ENCODE measurements at places on chromosomes 6 and 20.
A peak's percentile ranks its signal among the peaks of the same experiment; 100 is the strongest.

- no peak for DNase-seq
Observed at GRCh38 chr6:24054388-24054787, 71.6 kb upstream of the NRSN1 start.

- DNase-seq = no peak
Observed at GRCh38 chr6:96755096-96755495, 82.2 kb downstream of the GPR63 start.

- DNase-seq = no peak
Observed at GRCh38 chr6:161215193-161215592, 58.7 kb downstream of the AGPAT4 start.

- no peak for DNase-seq
Observed at GRCh38 chr20:40991181-40991889, 37.3 kb upstream of the TOP1 start.

DNA sequence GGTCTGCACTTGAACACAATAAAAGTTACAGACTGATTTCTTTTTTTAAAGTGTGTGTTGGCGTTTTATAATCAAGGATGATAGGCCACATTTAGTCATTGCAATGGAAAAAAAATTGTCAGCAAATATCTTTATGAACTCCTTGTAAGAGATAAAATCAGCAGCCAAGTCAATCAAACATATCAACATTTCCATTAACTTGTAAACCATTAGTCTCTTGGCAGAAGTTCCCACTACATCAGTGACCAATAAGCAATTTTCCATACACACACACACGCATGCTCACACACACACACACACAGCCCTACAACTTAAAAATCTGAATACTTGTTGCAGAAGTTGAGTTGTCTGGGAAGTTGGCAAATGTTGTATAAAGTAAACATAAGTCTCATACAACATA lies 315.9 kb upstream of the KCNQ5 start:
- no peak for DNase-seq

DNA sequence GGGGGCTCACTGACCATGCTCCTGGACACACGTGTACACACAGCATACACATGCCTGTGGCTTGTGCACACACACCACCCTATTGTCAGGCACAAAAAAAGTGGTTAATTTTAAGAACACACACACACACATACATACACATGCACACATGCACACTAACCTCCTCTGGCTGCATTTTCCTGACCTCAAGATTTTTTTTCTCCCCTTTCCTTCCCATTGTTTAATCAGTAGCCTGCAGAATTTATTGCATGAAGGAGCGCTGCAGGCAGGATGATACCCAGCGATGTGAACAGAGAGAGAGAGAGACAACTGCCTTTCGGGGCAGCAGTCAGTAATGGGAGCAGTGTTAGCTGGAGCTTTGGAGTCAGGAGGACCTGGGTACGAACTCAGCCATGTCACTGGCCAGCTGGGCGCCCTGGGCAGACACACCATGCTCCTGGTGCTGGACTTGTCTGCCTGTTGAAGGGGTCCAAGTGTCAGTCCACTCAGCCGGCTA lies 990 bp upstream of the TRAF3IP2 start:
- no peak for DNase-seq

GRCh38 chr6:162217811-162218493 lies 509.6 kb downstream of the PRKN start:
- no peak for DNase-seq

DNA sequence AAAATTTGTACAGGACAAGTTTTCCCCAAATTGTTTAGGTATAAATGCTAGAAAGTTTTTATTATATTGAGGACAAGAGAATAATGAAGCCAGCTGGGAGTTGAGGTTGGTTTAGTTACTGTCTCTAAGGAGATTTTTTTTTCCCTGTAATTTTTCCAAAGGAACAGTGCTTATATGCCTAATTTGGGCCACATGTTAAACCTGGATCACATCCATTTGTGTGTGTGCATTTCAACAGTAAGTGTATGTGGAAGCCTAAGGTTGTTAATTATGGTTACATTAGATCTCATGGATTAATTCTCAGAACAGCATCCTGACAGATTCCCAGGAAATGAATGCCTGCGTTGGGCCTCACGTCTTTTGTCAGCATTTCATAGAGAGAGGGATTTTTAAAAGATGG lies 4.5 kb downstream of the IGF2R start:
- no peak for DNase-seq

DNA sequence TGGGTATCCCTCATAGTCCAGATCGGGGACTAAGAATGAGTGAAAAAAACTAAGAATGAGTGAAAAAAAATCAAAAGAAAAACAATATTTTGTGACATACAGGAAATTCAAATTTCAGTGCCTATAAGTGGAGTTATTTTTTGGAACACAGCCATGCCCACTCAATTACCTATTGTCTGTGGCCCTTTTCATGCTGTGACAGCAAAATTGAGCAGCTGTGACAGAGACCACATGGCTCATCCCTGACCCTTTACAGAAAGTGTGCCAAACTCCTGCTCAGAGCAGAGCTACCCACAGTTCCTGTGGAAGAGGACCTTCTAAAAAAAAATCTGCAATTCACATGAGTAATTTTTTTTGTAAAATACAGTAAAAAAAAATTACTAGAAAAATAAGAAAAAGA lies 1.4 kb downstream of the NCR2 start:
- DNase-seq = no peak

DNA sequence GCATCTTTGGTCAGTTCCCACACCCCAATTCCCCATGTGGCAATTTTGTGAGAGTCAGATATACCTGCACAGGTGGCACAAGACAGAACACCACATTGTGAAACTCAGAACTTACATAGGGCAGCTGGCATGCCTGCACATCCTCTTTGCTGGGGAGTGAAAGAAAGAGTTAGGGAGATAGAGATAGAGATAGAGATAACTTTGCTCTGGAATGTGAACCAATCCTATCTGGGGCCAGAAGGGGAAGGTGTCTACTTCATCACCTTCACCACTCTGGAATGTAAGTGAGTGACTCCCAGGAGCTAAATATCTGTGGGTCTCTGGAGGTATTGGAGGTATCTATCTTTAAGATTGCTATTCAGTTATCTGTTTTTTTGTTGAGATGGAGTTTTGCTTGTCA lies 289.2 kb downstream of the OGFRL1 start:
- DNase-seq = no peak

DNA sequence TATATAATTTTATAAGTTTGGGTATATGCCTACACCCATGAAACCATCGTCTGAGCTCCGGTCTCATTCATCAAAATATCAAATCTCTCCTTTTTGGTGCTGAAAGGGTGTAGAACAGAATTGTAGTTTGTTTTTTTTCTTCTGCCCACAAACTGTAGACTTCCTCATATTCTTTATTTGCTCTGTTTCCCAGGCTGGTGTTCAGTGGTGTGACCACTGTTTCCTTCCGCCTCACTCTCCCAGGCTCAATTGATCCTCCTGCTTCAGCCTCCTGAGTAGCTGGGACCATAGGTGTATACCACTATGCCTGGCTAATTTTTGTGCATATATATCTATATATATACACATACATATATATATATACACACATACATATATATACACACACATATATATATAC lies 139.6 kb upstream of the HCRTR2 start:
- no peak for DNase-seq

DNA sequence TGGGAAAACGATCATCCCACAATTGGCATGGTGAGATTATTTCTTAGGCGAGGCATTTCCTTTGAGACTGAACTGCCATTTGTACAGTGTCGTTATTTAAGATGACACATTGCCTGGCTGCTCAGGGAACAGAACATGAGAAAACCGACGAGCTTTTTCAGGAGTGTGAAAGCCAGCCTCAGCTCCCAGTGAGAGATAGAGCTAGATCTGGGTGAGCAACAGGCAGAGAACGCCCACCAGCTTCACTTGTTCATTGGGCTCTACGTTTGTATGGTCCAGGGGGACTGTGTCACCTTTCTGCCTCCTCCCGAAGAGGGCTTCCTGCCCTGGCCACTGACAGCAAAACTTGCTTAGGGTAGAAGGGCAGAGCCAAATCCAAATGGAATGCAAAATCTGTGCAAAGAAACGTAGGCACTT lies 378.1 kb downstream of the RNGTT start:
- DNase-seq = no peak

- no peak for DNase-seq
Observed at GRCh38 chr6:81381382-81381916, 371.0 kb downstream of the TENT5A start.

- peak; percentile 69 for DNase-seq
Observed at GRCh38 chr6:27688014-27688586, 215.2 kb upstream of the ZNF184 start.

GRCh38 chr6:6221787-6222535 lies 98.5 kb downstream of the F13A1 start:
- DNase-seq = no peak

GRCh38 chr6:111750753-111751673 lies 122.2 kb downstream of the FYN start:
- no peak for DNase-seq

DNA sequence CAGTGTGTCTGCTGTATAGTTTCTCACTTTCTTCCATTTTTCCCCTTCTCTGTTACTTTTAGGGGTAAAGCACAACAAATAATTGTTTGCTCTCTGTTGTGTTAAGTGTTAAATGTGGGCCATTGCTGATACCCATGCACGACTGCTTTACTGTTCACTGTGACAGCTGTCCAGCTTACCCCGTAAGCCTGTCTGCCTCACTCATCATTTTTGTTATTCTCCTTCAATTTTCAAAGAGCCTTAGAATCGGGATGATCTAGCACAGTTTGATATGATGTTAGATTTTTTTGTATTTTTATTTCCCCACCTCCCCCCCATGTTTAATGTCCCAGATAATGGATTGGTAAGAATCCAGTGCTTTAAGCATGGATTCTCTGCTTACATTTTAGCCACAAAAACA lies 41.2 kb upstream of the MLIP start:
- DNase-seq = no peak

GRCh38 chr6:134830940-134831339 lies 119.0 kb downstream of the ALDH8A1 start:
- no peak for DNase-seq

DNA sequence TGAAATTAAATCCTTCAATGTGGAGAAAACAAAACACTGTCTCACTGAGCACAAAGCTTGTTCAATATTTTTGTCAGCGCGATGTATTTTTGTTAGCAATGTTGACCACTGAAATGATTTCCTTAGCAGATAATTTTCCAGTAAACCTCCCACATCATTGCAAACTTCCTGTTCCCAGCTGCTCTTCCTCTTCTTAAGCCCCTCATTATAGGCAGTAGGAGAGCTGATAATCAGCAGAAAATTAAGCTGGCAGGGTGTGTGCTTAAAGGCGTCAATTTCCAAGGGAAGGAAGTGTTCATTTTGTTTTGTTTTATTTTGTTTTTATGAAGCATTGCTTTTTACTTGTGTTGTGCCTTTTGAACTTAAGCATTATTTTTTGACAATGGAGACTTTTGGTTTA lies 29.1 kb upstream of the TMEM14A start:
- no peak for DNase-seq

GRCh38 chr20:36311141-36311853 lies 5.2 kb downstream of the DLGAP4 start:
- DNase-seq = peak; percentile 15

DNA sequence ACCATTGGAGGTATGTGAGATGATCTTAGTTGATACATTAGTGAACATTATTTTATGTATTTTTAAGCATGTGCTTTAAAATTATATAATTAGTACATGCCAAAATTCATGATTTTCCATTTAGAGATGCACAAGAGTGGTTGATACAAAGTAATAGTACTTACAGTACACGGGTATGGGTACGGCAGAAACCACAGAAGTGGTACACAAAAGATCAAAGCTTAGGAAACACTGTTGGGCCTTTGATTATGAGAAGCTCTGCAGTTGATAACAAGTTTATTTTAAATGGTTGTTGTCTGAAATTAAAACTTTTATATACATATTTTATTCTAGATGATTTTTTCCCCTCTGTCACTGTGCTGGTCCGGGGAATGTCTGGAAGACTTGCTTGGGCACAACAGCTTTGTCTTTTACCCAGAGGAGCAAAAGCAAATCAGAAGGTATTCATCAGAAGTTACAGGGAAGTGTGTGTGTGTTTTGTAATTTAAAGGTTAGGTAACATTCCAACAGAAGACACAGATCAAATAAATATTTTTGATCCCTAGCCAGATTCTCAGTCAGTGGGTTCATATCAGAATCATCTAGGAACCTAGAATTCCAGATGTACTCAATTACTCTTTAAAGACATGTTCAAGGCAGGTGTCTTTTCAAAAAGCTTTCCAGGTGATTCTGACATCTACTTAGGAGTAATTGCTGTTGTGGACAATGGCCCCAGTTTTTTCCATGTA lies 32.5 kb upstream of the ADIG start:
- DNase-seq = no peak

GRCh38 chr6:33314943-33315792 lies 1.3 kb upstream of the TAPBP start:
- peak; percentile 82 for DNase-seq

GRCh38 chr6:36028877-36029324 lies 1.3 kb downstream of the MAPK14 start:
- peak; percentile 63 for DNase-seq

GRCh38 chr20:24830649-24831048 lies 118.4 kb upstream of the CST7 start:
- DNase-seq = no peak

DNA sequence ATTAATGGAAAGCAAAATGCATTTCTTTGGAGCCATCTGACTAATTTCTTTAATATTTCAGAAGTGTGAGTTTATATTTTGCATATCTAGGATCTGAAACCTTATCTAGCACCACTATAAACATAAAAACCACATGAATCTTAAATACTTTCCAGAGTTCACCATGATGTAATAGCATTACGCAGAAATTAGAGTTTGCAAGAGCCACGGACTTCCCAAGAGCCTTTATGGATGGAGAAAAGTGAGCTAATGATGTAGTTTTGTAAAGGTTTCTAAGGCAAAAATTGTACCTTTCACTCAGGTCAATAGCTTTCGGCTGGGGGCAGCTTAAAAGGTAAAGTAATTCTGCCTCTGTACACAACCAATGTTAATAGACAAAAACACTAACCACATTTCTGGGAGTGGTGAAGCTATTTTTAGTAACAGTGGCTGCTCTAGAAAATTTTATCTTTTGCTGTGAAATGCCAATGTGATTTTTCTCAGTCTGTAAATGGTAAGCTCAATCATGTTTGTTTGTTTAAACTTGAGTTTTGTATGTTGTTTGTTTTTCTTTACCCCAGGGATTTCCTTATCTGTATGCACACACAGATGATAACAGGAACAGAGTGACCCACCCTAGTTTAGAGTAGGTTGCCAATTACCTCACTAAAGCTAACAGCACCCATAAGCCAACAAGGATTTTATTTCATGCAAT lies 80.5 kb downstream of the FILIP1 start:
- no peak for DNase-seq

DNA sequence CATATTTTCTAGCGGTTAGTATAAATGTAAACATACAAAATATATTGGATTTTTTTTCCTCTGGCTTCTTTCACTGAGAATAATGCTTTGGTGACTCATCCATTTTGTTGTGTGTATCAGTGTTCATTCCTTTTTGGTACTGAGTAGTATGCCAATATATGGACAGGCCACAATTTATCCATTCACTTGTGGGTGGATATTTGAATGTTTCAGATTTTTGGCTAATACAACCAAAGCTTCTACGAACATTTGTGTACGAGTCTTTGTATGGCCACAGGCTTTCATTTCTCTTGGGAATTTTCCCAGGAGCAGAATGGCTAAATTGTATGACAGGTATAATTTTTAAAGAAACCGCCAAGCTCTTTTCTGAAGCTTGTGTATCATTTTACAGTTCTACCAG lies 677.5 kb downstream of the HDGFL1 start:
- DNase-seq = no peak

GRCh38 chr20:35467339-35468224 lies 12.2 kb downstream of the CEP250 start:
- no peak for DNase-seq

GRCh38 chr6:130981409-130981808 lies 81.6 kb downstream of the EPB41L2 start:
- no peak for DNase-seq

All from posterior cingulate gyrus (tissue), 11 donors.